ENCODE measurements at places on chromosomes 5 and 9. TPM values are rescaled to one million over a fixed set of nuclear protein-coding genes. Genes with fewer than 3 reads are reported as not detected.

ARL14EPL gene
- total RNA-seq, result not detected

RUSC2 gene
- 49.9 TPM for total RNA-seq

DPYSL3 gene
- total RNA-seq, result 1.1 TPM

DND1 gene
- 1.8 TPM for total RNA-seq
